Parietal lobe (tissue), 2 donors: ENCODE measurements at places on chromosomes 7 and 10. TPM values are rescaled to one million over a fixed set of nuclear protein-coding genes. Genes with fewer than 3 reads are reported as not detected.

HOXA3 gene
- not detected for total RNA-seq

FKBP9 gene
- 36.6 TPM for total RNA-seq

RAMP3 gene
- 8.1 TPM for total RNA-seq

FUOM gene
- 11.9 TPM for total RNA-seq

OR2A2 gene
- total RNA-seq: not detected

TEX36 gene
- not detected for total RNA-seq

SPAG6 gene
- 0.94 TPM for total RNA-seq

PPP1R17 gene
- 5.0 TPM for total RNA-seq

ING3 gene
- total RNA-seq: 29.4 TPM

CTBP2 gene
- total RNA-seq: 79.8 TPM

ALOX5 gene
- total RNA-seq: 2.8 TPM

ANKRD26 gene
- 31.9 TPM for total RNA-seq

C10orf90 gene
- 0.31 TPM for total RNA-seq

NEUROD6 gene
- total RNA-seq: 439 TPM

SOSTDC1 gene
- 13.1 TPM for total RNA-seq

SLC13A4 gene
- total RNA-seq: 0.63 TPM

SEMA3C gene
- total RNA-seq: 360 TPM

NUTM2B gene
- total RNA-seq: 2.8 TPM

CBX3 gene
- 191 TPM for total RNA-seq

CTAGE6 gene
- not detected for total RNA-seq

PRSS37 gene
- total RNA-seq: not detected

FASTK gene
- 53.5 TPM for total RNA-seq

IDI2 gene
- total RNA-seq: not detected

FGFR2 gene
- 77.9 TPM for total RNA-seq

SPAM1 gene
- not detected for total RNA-seq

SHH gene
- 0.63 TPM for total RNA-seq
